ENCODE measurements at places on chromosomes 5 and 9. TPM values are rescaled to one million over a fixed set of nuclear protein-coding genes. Genes with fewer than 3 reads are reported as not detected.

GRCh38 chr9:93243112-93243511 lies 59.2 kb downstream of the WNK2 start:
- no peaks in the 10 kb centered on the region for H3K27me3 ChIP-seq
- no peaks in the 10 kb centered on the region for H3K36me3 ChIP-seq
- H3K4me3 ChIP-seq: no peak overlapping the region
- H3K4me1 ChIP-seq: peaks cover under 1% of the 10 kb centered on the region

DNA sequence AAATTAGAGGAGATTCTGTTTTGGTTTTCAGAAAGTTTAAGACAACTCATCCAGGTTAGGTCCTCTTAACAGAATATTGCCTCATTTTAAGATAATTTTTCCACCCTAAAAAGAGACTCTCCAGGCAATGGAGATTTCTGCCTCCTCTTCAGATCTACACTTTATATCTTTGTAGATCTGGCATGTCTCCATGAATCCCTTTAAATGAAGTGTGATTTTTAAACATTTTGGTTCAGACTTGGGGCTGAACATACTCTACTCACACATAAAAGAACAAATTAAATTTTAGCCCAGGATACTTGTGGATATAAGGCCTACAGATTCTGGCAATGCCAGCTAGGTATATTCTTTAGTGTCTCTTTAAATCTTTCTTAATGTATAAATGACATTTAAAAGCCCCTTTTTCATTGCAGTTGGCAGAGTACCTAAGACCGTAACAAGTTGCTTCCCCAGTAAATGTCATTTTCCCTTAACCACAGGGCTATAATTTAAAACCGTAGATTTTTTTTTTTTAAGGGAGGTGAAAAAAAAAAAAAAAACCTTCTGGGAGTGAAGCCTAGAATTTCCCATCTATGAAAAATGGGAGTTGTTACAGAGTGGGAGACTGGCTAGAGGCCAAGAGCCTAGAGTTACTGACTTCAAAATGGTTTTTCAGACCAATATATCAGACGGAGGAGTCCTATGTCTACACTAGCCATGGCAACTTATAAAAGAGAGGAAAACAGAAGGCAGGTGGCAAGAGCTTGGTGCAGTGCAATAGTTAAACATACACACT lies 207.8 kb upstream of the TARS1 start:
- no peak overlapping the region for H3K27ac ChIP-seq
- H3K4me3 ChIP-seq: no peak overlapping the region
- no peak for DNase-seq
- H3K36me3 ChIP-seq: no peaks in the 10 kb centered on the region
- no peaks in the 10 kb centered on the region for H3K27me3 ChIP-seq
- H3K4me1 ChIP-seq: peaks cover 16% of the 10 kb centered on the region

- H3K4me3 ChIP-seq: no peak overlapping the region
- peak; percentile 52 for DNase-seq
- H3K27me3 ChIP-seq: peaks cover 56% of the 10 kb centered on the region
- peaks cover 14% of the 10 kb centered on the region for H3K4me1 ChIP-seq
Measured at GRCh38 chr9:22010866-22011625, 1.9 kb upstream of the CDKN2B start.

GRCh38 chr5:92147798-92148197 lies 764.7 kb upstream of the ARRDC3 start:
- no peak overlapping the region for H3K27ac ChIP-seq
- H3K36me3 ChIP-seq: no peaks in the 10 kb centered on the region
- DNase-seq: no peak
- no peaks in the 10 kb centered on the region for H3K4me1 ChIP-seq
- no peak overlapping the region for H3K4me3 ChIP-seq

DNA sequence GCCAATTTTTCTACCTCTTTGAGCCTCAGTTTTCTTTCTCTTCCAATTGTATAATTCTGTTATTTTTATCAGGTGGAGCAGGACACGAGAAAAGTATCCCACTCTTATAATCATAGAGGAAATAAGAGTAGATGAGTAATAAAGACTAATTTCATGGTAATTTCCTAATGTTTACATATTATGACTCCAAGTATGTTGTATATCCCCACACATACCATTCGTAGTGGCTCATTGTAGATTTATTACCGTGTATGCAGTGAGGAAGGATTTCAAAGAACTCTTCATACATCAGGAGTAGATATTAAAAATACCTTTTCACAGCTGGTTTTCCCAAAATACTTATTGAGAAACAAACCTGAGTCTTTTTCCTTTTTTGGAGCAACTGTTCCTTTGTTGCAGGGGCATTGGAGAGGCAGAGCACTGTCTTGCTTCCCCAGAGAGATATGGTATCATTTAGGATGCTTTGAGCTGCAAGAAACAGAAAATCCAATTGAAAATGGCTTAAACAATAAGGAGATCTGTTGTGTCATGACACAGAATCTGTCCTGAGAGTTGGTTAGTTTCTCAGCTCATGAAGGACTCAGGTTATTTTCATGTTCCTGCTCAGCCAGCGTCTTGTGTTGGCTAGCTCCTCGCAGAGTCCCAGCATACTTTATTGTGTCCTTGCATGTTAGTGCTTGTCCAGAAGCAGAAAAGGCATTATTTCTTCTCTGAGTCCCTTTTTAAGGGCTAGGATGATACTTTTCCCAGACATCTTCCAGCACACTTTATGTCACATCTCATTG lies 291.2 kb downstream of the ARHGAP26 start:
- DNase-seq: no peak
- no peaks in the 10 kb centered on the region for H3K4me1 ChIP-seq
- H3K4me3 ChIP-seq: no peak overlapping the region
- no peak overlapping the region for H3K27ac ChIP-seq

DNA sequence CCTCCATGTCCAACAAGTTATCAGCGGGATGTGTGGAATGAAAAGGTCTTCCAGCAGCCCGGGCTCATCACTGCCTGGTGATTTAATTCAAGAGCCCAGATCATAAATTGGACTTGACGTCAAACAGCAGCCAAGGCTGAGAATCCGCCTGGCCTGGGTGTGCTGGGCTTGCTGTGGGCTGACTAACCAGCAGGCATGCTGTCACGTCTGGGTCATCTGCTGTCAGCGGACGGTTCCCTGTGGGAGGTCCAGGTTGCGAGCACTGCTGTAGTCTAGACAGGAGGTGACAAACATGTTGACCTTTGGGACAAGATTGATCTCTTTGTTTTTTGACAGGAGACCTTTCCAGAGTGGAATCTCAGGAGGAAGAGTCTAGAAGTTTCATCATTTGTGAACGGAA lies 289.7 kb downstream of the OSTF1 start:
- no peak overlapping the region for H3K27ac ChIP-seq
- no peak for DNase-seq
- no peaks in the 10 kb centered on the region for H3K4me1 ChIP-seq
- no peaks in the 10 kb centered on the region for H3K36me3 ChIP-seq

ANKRD55 gene
- total RNA-seq: 0.71 TPM

- H3K36me3 ChIP-seq: no peaks in the 10 kb centered on the region
- H3K4me3 ChIP-seq: no peak overlapping the region
- H3K27ac ChIP-seq: no peak overlapping the region
Measured at GRCh38 chr9:37927132-37927531, 23.2 kb upstream of the SLC25A51 start.

IER5L gene
- total RNA-seq: 8.8 TPM

DNA sequence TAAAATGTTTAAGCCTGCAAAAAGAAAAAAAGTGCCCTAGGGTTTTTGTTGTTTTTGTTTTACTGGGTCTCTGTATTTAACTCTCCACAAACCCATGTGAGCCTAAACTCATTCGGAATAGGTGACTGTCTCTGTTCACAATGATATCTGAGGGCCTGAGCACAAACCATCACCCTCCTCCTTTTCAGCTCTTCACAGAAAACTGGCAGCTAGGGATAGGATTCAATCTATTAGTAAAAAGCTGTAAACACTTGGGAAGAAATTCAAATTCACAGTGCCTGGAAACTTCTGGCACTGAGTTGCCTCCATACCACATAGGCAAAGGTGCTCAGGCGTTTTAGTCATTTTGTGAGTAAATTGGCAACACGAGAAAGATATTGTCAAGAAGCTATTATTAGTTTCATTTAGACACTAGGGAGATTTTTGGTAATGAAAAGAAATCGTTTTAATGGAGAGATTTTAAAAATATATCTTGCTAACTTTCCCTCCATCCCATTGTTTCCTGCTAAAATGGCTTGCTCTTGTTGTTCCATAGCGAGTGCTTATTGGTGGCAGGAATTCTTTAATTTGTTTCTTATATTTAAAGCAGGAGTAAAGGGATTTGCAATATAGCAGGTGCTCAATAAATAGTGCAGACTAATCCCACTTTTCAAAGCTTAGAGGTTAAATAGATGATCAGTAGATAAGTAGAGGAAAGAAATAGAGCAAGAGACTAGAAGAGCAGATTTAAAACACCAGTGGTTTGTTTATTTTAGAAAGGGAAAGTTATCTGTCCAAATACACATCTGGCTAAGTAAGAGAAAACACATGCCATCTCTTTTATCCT lies 9.7 kb downstream of the FOXD1 start:
- peaks cover 90% of the 10 kb centered on the region for H3K27me3 ChIP-seq
- H3K4me1 ChIP-seq: peaks cover 7% of the 10 kb centered on the region
- H3K27ac ChIP-seq: no peak overlapping the region
- H3K36me3 ChIP-seq: peaks cover 1% of the 10 kb centered on the region
- no peak overlapping the region for H3K4me3 ChIP-seq

DNA sequence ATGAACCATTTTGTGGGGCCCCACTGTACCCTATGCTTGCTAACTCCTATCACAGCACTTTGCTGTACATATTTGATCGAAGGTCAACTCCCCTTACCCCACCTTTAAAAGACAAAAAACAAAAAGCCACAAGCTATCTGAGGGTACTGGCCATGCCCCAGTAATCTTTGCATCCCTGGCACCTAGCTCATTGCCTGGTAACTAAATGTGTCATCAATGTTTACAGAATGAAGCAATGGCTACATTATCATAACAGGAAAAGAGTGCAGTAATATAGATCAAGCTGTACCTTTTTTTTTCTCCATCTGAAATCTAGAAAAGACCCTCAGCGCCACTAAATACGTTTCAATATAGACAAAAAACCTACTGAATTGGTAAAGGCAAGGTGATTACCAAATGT lies 188.0 kb downstream of the ELAVL2 start:
- no peaks in the 10 kb centered on the region for H3K36me3 ChIP-seq
- no peaks in the 10 kb centered on the region for H3K27me3 ChIP-seq
- no peak overlapping the region for H3K4me3 ChIP-seq
- DNase-seq: no peak
- H3K4me1 ChIP-seq: no peaks in the 10 kb centered on the region

DNA sequence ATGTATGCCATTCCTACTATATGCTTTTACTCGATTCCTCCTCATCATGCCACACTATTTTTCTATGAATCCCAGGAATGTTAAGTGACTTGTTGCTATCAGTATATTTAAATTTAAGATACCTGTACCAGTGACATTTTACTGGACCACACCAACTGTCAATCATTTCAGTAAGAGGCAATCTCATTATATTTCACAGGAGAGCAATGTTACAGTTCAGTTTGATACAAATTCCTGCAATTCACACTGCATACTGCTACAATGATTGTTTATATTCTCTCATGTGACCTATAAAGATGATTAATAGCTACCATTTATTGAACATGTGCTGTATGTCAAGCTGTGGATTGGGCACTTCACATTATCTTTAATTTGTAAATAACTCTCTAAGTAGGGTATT lies 30.0 kb downstream of the SPEF2 start:
- no peak overlapping the region for H3K27ac ChIP-seq
- H3K4me3 ChIP-seq: no peak overlapping the region
- peaks cover 2% of the 10 kb centered on the region for H3K4me1 ChIP-seq
- H3K36me3 ChIP-seq: peaks cover 4% of the 10 kb centered on the region
- no peaks in the 10 kb centered on the region for H3K27me3 ChIP-seq

GRCh38 chr9:134475011-134475790 lies 148.9 kb downstream of the RXRA start:
- DNase-seq: peak; percentile 48
- no peaks in the 10 kb centered on the region for H3K36me3 ChIP-seq

- DNase-seq: no peak
- H3K27me3 ChIP-seq: no peaks in the 10 kb centered on the region
- H3K36me3 ChIP-seq: no peaks in the 10 kb centered on the region
- no peak overlapping the region for H3K27ac ChIP-seq
Measured at GRCh38 chr9:73689051-73689870, 537.6 kb downstream of the ANXA1 start.

LRRC70 gene
- 0.86 TPM for total RNA-seq

DNA sequence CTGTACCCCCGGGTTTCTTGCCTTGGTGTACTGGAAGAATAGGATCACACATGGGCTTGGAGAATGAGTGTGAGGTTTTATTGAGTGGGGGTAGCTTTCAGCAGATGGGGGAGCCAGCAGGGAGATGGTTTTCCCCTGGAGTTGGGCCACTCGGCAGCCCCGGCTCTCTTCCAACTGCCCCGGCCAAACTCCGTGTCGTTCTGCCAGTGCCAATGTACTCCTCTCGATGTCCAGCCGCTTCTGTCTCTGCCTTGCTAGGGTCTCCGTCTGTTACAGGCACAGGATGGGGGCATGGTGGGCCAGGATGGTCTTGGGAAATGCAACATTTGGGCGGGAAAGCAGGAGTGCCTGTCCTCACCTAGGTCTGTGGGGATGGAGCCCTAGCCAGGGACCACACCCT lies 7.6 kb upstream of the PLPP6 start:
- H3K4me1 ChIP-seq: peaks cover 7% of the 10 kb centered on the region
- H3K4me3 ChIP-seq: no peak overlapping the region

ANKH gene
- total RNA-seq: 55.5 TPM

GRCh38 chr9:27365707-27366376 lies 68.9 kb upstream of the EQTN start:
- H3K4me1 ChIP-seq: peaks cover 47% of the 10 kb centered on the region
- H3K27me3 ChIP-seq: peaks cover 2% of the 10 kb centered on the region
- peaks cover 7% of the 10 kb centered on the region for H3K36me3 ChIP-seq
- H3K4me3 ChIP-seq: peak overlapping the region; percentile 69

- H3K4me1 ChIP-seq: no peaks in the 10 kb centered on the region
- no peak overlapping the region for H3K4me3 ChIP-seq
- DNase-seq: no peak
- no peak overlapping the region for H3K27ac ChIP-seq
- no peaks in the 10 kb centered on the region for H3K36me3 ChIP-seq
Measured at GRCh38 chr9:31615966-31616365, 768.5 kb upstream of the ACO1 start.

DNA sequence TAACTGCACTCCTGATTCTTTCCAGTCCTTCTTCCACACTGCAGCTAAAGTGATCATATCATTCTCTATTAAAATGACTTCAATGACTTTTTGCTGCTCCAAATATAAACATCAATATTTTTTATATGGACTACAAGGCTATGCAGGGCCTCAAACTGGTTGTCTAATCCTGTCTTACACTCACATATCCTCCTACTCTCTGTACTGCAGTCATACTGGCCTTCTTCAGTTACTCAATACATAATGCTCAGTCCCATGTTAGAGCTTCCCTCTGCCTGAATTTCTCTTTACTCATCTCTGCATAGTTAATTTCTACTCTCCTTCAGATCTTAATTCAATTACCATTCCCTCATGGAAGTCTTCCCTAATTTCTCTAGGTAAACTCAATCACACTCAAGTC lies 3.4 kb downstream of the MEIKIN start:
- no peak for DNase-seq
- no peaks in the 10 kb centered on the region for H3K4me1 ChIP-seq
- no peaks in the 10 kb centered on the region for H3K27me3 ChIP-seq
- H3K27ac ChIP-seq: peak overlapping the region; percentile 22
- H3K36me3 ChIP-seq: peaks cover 4% of the 10 kb centered on the region

ACSL6 gene
- 34.6 TPM for total RNA-seq

FAM81B gene
- total RNA-seq: not detected
